ENCODE measurements at places on chromosomes 2 and 18.
A peak's percentile ranks its signal among the peaks of the same experiment; 100 is the strongest.

GRCh38 chr2:38279201-38279600, 97.9 kb downstream of the ATL2 start:
- DNase-seq = no peak

DNA sequence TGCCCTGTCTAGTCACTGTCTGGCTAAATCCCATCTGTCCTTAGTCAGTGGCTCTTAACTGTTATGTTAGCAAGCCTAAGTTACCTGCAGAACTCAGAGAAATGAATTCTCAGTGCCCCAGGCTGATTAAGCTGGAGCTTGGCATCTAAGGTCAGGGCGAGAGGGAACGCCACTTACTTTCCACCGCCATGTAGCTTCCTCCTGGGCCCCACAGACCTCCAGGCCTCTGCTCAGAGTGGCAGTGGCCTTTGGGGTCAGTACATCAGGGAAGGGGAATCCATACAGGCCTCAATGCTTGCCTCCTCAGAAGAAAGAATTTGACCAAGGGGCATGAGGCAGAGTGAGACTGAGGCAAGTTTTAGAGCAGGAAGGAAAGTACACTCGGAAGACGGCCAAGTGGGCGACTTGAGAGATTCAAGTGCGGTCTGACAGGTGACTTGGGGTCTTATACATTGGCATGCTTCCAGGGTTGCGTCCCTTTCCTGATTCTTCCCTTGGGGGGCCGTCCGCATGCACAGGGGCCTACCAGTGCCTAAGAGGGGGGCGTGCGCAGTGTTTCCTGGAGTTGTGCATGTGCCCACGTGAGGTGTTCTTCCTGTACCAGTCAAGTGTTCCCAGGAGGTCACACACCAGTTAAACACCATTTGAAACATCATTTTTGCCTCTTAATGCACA, 64.1 kb downstream of the EMILIN2 start:
- no peak for DNase-seq

DNA sequence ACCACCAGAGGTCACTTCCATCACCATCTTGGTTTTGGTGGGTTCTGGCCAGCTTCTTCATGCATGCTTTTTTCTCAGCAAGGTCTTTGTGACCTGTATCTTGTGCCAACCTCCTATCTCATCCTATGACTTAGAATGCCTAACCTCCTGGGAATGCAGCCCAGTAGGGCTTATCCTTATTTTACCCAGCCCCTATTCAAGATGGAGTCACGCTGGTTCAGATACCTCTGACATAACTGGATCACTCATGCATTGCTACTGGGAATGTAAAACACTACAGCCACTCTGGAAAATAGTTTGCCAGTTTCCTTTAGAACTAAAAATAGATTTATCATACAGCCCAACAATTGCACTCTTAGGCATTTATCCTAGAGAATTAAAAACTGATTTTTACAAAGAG, 219.2 kb downstream of the IRS1 start:
- no peak for DNase-seq

DNA sequence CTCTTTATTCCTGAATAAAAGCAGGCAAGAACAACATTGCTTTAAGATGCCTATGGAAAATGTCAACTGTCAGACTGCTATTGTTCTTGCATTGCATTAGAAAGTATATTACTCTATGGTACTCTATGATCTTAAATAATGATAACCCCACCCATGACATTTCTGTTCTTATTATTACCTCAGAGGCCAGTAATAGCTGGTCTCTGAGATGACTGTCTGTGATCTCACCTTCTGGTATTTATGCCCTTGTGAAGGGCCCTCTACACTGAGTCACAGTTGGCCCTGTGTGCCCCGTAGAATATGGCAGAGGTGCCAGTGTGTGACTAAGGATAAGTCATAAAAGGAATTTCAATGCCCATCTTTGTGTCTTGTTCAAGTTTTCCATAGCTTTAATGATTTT, 61.0 kb downstream of the SPP2 start:
- no peak for DNase-seq

DNA sequence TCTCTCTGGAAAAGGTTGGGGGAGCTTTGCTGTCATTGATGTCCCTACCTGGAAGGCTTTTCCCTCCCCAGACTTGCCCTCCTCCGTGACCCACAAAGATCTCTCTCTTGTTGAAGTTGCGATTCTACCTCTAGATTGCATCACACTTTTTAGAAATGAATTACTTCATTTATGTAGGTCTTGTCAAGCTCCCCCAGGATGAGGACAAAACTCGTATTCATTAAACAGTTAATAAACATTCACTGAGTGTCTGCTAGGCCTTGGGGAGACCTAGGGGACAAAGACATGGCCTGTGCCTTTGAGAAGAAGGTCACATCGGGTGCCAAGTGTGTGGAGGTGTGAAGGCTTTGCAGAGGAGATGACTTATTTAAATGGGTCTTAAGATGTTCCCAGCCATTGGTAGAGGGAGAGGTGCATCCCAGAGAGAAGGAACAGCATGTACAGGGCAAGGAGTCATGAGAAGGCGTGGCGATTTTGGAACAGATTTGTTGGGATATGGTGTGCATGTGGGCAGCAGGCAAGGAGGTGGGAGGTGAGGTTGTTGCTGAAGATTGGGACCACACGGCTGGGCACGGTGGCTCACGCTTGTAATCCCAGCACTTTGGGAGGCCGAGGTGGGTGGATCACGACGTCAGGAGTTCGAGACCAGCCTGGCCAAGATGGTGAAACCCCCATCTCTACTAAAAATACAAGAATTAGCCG, 9.8 kb upstream of the YWHAQ start:
- no peak for DNase-seq

DNA sequence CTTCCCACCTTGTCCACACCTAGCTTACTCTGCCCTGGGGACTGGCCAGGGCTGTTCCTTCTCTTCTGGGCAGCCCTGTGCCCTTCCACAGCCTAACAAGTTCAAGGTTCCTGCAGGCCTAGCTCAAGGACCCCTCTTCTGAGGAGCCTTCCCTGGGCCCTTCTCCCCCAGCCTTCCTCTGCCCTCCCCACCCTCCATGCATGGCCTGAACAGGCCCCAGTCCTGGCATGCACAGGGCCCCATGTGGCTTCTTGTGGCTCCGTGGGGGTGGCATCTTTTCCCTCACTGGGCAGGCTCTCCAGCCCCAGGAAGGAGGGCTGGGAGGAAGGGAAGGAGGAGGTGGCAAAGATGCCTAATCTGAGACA, 162.9 kb downstream of the CELF4 start:
- DNase-seq = no peak

DNA sequence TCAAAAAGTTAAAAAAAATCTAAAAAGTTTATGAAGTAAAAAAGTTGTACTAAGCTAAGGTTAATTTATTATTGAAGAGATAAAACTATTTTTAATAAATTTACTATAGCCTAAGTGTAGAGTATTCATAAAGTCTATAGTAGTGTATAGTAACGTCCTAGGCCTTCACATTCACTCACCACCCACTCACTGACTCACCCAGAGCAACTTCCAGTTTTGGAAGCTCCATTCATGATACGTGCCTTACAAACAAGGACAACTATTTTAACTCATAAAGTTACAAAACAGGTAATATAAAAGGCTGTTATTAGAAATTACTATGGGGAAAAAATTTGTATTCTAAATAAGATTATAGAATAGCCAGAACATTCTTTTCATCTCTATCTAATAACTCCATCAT, 158.9 kb upstream of the FN1 start:
- no peak for DNase-seq

- DNase-seq = no peak
Measured at GRCh38 chr2:119106301-119106897, 52.2 kb downstream of the C1QL2 start.

DNA sequence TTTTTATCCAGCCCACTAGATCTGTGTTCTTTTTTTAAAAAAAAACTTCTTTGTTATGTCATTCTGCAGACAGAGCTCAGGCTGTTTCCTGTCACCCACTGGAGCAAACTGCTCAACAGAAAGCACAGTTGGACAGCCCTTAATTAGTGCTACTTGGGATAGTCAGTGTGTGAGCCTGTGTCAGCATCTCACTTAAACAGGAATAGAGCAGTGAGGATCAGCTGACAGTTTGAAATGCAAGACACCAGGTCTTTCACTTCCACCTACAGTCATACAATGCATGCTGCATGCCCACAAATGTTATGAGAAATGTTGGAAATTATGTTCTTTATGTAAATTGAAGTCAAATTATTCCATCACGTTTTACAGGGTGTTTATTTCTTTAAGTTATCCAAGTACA, 174.9 kb downstream of the NR4A2 start:
- DNase-seq = no peak

DNA sequence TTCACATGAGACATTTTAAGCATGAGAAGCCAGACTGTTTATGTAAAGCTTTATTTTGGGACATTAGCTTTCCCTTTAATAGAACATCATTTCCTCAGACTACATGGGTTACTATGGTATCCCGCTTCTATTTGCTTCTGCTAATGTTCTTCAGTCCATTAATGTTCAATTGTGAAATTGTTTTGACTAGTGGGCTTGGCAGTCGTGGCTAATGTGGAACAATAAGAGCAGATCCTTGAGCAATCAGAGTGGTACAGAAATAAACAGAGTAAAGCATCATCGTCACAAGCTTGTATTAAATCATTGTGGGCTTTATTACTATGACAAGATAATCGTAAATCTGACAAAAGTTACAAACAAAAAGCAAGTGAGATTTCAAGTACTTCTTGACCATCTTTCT, 60.2 kb downstream of the PDE1A start:
- DNase-seq = peak; percentile 62

DNA sequence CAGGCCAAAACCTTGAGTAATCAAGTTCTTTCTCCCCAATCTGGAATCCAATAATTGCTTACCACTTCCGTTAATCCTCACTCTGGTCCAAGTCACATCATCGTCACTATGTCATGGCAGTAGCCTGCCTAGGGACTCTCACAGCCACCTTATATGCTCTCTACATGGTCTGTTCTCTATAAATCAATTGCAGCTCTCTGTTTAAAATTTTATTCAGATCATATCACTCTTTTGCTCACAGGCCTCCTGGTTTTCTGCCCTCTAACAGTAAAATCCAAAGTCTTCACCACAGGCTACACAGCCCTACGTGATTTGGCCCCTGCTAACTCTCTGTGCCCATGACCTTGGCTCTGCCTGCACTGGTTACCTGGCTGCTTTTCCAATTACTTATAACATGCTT, 188.7 kb downstream of the STK39 start:
- DNase-seq = no peak

DNA sequence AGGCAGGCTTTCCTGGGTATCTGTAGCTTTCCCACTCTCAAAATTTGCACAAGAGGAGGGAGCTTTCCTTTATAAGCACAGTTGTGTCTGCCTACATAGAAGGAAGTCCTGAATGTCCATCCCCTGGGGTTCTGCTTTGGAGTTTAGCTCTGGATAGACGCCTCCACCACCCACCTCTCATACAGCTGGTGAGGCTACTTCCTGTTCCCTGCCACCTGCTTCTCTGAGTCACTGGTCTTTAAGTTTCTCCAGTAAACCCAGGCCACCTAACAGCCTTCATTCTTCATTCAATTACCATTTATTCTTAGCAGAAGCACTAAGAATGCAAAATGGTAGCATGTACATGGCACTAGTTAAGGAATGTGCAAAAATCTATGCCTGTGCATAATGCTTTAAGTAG, 407.8 kb downstream of the CDH2 start:
- DNase-seq = no peak

GRCh38 chr2:161436411-161436810, 20.3 kb downstream of the TBR1 start:
- DNase-seq = no peak

DNA sequence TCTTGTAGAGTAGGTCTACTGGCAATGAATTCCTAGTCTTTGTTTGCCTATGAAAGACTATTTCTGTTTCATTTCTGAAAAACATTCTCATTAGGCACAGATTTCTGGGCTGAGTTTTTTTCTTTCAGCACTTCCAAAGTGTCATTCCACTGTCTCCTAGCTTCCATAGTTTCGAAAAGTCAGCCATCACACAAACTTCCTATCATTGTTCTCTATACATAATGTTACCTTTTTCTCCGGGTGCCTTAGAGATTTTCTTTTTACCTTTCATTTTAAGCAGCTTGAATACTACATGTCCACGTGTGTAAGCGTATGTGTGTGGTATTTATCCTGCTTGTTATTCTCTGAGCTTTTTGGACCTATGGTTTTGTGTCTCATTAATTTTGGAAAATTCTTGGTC, 55.7 kb downstream of the OLA1 start:
- DNase-seq = no peak

DNA sequence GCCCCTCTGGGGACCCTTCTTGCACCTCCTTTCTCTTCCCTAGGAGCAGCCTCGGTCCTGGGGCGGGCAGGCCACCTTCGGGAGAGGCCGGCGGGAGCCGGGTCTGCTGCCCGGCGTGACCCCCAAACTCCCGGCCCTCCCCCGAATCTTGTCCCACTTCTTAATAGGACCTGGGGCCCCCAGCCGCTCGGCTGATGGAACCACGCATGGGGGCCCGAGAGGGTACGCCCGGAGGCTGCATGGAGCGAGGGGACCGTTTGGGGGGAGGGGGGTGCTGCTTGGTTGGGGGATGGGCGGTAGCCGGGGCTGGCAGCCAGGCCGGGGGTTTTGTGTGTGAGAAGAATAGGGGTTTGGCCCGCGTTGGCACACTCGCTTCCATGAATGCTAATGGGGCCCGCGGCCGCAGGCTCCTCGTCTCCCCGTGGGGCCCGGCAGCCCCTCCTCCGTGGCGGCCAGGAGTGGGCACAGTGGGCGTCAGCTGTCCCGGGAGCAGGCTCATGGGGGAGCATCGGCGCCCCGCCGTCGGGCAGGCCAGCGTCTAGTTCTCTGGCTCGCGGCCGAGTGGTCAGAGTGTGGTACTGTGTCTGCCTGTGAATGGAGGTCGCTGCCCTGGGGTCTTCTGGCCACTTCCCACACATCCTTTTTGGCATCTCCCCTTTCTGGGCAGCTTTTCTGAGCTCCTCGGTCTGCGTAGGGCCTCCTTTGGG, 1.0 kb downstream of the GAREM2 start:
- no peak for DNase-seq

DNA sequence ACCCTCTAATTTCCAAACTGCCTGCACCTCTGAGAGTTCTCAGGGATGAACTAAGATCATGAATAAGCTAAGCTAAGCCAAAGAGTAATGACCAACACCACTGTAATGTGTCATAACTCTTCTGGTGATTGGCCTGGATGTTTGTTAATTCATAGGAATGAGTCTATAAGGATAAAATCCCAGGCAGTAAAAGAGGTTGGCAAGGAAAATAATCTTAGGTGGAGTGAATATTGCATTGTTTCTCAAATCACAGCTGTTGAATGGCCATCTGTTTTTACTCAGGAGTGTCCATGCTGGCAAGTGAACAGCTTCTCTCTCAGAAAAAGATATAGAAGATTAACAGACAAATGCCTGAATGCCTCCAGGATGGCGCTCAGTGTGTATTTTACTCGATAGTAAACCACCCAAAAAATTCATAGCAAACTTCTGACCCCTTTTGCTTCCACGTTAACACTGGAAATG, 60.8 kb upstream of the GLS start:
- DNase-seq = no peak

DNA sequence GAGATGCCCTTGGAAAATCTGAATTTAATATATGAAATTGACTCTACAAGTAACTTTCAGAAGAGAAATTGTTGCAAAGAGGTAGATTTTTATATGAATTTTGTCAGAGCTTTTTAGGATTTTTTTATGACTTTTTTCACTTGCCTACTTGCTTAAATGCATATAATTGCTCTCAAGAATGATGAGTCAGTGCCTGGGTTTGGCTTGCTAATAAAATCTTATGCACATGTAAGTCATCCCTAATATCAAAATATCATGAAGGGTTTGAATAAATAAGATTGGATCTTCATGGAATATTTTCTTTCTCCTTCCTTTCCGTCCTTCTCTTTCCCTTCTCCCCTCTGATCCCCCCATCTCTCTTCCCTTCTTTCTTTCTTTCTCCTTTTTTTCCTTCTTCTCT, 354.1 kb downstream of the TXNL1 start:
- no peak for DNase-seq
